Activated naive CD8-positive, alpha-beta T cell treated with anti-CD3 and anti-CD28 coated beads, Interleukin-2, amount 10 ng/mL, durations not matched to agents 7 days and 5 days (primary cell): ENCODE measurements at places on chromosomes 5 and 9. TPM values are rescaled to one million over a fixed set of nuclear protein-coding genes. Genes with fewer than 3 reads are reported as not detected.
A peak's percentile ranks its signal among the peaks of the same experiment; 100 is the strongest.

SLC27A4 gene
- 13.6 TPM for total RNA-seq

LHX3 gene
- not detected for total RNA-seq

DNA sequence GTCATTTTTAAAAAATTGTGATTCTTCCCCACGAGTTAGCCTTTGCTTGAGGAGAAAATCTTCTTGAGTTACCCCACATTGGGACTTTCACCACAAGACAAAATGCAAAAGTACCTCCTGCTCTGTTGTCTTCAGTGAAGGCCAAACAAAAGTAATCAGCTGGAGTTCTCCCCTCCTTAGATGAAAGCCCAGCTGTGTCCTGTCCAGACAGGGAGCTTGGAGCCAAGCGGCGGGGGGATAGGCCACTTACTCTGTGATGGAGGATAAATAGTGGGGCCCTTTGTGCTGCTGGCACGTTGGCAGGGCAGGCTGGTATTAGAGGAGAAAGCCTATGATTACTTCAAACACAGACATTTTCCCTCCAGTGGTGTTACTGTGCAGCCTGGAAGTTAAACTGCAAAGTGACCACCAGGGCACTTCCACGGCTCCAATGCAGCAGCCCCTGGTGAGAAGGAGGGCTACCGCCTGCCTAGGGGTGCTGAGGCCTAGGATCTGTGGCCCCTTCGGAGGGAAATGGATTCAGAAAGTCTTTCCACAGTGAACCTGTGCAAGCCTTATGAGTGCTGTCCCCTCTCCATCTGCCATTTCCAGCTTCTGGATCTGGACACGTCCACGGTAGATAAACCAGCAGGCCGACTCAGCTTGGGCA lies 155.0 kb downstream of the TMEM167A start:
- no peak overlapping the region for H3K27ac ChIP-seq
- H3K27me3 ChIP-seq = no peaks in the 10 kb centered on the region
- no peak overlapping the region for H3K4me3 ChIP-seq
- DNase-seq = no peak
- H3K36me3 ChIP-seq = no peaks in the 10 kb centered on the region

GRCh38 chr9:35051069-35051967 lies 21.1 kb downstream of the VCP start:
- DNase-seq = no peak
- H3K27me3 ChIP-seq = no peaks in the 10 kb centered on the region
- peaks cover 4% of the 10 kb centered on the region for H3K4me1 ChIP-seq
- peak overlapping the region; percentile 11 for H3K27ac ChIP-seq
- H3K4me3 ChIP-seq = no peak overlapping the region

CLIC3 gene
- 13.3 TPM for total RNA-seq

DNA sequence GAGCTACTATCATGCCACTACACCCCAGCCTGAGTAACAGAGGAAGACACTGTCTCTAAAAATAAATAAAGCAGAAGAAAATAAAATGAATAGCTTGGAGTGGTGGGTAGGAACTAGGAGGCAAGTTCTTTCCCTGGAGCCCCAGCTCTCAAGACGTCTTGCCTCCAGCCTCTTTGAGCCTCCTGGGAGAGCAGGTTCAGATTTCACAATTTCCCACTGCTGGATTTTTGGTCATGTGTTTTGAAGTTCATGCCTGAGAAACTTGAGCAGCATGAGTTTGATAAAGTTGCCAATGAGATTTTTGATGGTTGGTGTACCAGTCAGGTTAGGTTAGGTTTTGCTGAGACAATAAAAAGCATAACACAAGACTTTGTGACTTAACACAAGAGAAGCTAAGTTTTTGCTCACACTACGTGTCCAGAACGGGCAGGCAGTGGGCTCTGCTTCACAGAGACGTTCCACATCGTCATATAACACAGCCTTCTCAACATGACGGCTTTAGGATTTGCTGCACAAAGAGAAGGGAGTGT lies 4.1 kb upstream of the CCDC69 start:
- H3K27me3 ChIP-seq = no peaks in the 10 kb centered on the region
- no peak overlapping the region for H3K4me3 ChIP-seq
- no peak for DNase-seq
- peaks cover 1% of the 10 kb centered on the region for H3K36me3 ChIP-seq
- H3K4me1 ChIP-seq = peaks cover 10% of the 10 kb centered on the region

DNA sequence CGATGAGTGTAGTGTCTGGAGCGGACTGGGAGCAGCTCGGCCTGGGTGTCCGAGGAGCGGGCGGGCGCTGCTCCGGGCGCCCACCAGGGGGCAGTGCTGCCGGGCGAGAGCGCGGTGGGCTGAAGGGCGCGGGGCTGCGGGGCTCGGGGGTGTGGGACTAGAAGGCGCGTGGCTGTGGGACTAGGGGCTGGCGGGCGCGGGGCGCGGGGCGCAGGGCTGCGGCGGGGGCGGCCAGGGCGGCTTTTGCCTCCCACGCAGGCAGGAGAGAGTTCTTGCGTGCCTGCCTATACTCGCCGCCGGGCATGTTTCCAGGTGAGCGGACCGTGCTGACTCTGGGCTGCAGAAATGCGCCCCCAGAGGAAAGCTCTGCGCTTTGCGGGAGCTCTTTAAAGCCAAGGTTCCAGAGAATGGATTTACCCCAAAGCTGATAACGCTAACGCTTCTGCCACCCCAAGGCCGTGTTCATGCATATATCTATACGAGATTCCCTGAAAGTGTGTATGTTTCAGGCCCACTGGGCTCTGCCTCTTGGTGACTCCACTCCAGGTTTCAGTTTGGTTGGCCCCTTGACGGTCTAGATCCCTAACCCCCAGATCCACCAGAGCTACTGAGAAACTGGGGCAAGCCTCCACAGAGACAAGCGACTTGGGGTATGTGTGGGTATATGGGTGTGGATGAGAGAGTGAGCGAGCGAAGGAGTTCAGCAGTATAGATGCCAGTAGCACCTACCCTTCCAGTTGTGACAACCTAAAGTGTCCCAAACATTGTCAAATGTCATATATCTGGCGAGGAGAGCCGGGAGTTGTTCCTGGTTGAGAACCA lies 56.2 kb downstream of the ACER2 start:
- H3K4me3 ChIP-seq = peak overlapping the region; percentile 96
- H3K27ac ChIP-seq = no peak overlapping the region
- peaks cover 9% of the 10 kb centered on the region for H3K27me3 ChIP-seq
- H3K4me1 ChIP-seq = peaks cover 11% of the 10 kb centered on the region
- DNase-seq = peak; percentile 88

CXCL14 gene
- total RNA-seq = not detected

- H3K27ac ChIP-seq = no peak overlapping the region
- peaks cover 2% of the 10 kb centered on the region for H3K4me1 ChIP-seq
- no peaks in the 10 kb centered on the region for H3K36me3 ChIP-seq
These were observed 123.4 kb downstream of the ARL15 start for GRCh38 chr5:54186912-54187445.
